Right lung (tissue), 10 donors: ENCODE measurements at places on chromosomes 1 and 21. TPM values are rescaled to one million over a fixed set of nuclear protein-coding genes. Genes with fewer than 3 reads are reported as not detected.

The PRDM16 gene
- 9.8 TPM for polyA plus RNA-seq

DNA sequence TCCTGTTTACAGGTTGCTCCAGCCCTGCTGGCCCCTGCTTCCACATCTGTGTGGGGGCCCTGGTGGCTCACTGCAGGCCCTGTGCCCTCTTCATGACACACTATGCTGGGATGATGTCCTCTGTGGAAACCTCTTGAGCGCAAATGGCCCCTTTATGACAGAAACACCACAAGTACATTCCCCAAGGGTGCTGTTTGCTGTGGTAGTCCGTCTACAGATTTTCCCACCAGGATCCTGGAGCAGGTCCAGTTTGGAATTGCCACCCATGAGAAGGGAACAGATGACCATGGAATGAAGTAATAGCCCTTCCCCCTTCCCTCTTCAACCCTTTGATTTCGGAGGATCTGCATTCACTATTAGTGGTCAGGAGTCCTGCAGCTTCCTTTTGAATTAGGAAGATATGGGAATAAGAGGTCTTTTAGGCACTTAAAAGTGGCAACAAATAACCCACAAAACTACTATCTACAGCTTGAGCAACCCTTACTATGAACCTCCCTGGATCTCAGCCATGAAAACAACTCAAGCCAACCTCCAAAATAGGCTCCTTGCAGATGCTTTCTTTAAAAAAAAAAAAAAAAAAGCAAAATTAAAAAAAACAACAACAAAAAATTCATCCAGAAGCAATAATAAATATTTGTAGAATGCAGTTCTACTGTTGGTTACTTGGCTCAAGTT, 121.9 kb upstream of the TSPAN2 start:
- no peak for DNase-seq

DNA sequence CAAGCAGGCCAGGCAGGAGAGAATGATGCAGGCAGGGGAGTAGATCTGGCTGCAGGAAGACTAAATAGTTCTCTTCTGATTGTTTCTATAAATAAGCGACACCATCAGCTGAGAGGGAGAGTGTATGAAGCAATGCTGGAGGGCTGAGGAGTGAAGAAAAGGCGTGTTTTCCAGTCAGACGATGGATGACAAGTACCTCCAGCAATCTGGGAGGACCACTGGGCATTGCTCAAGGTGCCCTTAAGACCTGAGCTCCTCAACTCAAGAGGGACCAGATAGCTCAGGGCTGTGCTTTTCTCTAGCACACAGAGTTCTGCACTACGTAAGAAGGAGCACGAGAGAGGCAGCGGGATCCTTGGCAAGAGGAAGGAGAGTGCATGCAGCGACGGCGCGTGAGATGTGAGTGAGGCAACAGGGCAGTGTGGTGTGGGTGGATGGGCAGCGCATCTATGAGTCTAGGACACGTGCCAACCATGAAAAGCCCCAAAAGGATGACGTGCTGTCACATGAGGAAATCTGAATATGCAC, 36.0 kb downstream of the PABPC4 start:
- DNase-seq, result no peak

The CGN gene
- 33.7 TPM for polyA plus RNA-seq

DNA sequence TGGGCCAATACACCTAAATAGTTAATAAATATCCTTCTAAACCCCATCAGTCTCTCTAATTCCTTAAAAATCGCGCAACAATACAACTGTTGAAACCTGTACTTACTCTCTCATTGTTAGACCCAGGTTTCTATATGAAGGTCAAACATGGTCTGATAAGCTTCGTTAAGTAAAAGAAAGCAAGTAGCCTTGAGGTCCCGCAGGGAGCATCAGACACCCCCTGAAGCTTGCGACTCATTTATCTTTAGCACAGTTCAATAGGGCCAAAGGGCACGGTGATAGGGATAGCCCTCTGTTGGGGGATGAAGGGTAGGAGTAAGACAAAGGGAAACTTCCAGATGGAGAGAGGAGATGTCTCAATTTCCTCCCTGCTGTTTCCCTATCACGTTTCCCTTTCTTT, 27.3 kb upstream of the THEM4 start:
- DNase-seq, result no peak

The TRIM67 gene
- 1.4 TPM for polyA plus RNA-seq

DNA sequence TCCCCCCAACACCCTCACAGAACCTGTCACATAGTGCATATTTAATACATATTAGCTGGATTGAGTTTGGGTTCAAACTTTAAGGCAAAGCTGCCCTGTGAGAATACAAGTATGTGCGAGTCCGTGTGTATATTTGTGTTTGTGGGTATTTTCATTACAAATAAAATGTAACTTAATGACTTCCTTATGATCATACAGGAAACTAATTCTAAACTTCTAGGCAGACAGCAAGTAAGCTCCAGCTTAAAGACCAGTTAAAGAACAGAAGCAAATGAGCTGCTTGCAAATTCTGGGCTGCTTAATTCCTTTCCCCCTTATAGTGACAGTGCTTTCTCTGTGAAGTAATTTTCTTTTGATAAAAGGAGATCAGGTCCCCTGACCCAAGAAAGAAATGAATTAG, 437.6 kb downstream of the TTLL7 start:
- DNase-seq, result no peak

The KRTAP20-2 gene
- not detected for polyA plus RNA-seq

- DNase-seq, result no peak
Observed at GRCh38 chr1:109137958-109138357, 24.0 kb downstream of the ELAPOR1 start.

GRCh38 chr1:22132517-22133235, 10.2 kb downstream of the WNT4 start:
- no peak for DNase-seq
